ENCODE measurements at places on chromosomes 2 and 18.

DNA sequence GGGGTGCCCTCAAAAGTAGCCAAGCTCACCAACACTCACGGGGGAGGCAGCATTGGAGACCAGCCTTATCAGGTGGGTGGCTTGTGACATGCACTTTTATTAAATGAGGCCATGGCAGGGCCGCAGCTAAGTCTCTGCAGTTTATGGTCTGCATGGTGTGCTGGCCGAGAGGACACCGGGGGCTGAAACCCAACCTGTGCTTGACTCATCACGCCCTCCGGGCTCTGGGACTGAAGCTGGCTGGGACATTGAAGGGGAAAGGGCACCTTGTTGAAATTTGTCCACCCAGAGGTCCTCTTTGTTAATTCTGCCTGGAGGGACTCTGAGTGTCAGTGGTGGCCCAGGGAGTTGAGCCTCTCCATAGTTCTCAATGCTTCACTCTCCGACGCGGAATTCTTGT is 17.7 kb upstream of the NTSR2 start:
- DNase-seq, result no peak

DNA sequence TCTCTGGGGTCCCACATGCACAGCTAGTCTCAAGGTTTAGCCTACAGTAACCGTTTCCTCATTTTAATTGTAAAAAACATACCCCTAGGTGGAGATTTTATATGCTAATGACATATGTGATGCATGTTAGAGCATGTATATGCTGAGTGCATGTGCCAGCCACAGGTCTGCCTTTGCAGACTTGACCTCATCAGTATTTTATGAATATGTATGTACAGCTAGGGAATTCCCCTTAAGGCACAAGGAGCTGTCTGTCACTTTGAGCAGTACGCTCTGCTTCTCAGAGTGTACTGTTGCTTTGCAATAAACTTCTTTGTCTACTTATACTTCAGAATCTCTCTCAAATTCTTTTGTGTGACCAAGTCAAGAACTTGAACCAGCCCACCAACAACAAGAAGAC is 131.2 kb upstream of the ERBB4 start:
- no peak for DNase-seq

DNA sequence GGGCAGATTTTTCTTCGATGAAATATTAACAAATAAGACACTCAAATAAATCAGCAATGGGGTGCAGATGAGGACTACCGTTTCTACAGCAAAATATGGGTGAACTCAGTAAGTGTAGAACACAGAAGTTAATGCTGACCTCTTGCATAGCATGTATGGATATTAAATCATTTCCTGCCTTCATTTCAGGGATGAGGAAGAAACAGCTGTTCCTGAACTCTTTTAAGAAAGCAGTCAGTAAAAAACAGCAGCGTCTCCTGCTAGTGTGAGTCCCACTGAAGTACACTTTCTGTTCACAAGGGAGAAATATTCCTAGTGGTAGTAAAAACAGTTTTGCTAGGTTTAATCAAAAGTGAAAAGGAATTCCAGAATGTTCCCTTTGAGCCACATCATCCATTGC is 379.0 kb downstream of the ZEB2 start:
- no peak for DNase-seq

DNA sequence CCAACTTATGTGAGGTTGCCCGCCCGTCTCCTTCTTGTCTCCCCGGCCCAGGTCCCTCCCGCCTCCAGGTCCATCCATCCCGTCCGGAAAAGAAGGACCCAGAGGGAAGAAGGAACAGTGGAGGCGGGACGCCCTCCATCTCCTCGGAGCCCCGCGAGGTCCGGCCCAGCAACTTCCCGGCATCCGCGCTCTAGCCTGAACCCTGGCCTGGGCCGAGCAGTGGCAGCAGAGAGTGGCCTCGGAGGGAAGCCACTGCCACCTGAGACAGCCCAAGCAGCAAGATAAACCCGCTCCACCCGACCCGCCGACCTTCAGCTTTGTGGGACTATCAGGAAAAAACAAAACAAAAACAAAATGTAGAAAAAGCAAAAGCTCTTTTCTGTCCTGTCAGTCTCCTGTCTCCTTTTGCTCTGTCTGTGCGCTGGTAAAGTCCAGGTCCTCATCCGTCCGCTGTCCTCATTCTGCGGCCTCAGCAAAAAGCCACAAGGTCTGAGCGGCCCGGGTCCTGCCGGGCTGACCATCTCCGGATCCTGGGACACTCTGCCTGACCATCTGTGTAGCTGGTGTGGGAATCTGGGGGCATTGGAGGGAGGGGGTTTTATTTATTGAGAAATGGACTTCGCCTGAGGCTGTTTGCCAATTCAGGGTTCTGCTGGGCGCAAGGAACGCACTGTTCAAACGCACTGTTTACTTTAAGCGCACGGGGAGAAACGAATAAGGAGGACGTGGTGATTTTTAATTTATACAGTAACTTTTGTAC is 3.1 kb downstream of the DLX1 start:
- no peak for DNase-seq

DNA sequence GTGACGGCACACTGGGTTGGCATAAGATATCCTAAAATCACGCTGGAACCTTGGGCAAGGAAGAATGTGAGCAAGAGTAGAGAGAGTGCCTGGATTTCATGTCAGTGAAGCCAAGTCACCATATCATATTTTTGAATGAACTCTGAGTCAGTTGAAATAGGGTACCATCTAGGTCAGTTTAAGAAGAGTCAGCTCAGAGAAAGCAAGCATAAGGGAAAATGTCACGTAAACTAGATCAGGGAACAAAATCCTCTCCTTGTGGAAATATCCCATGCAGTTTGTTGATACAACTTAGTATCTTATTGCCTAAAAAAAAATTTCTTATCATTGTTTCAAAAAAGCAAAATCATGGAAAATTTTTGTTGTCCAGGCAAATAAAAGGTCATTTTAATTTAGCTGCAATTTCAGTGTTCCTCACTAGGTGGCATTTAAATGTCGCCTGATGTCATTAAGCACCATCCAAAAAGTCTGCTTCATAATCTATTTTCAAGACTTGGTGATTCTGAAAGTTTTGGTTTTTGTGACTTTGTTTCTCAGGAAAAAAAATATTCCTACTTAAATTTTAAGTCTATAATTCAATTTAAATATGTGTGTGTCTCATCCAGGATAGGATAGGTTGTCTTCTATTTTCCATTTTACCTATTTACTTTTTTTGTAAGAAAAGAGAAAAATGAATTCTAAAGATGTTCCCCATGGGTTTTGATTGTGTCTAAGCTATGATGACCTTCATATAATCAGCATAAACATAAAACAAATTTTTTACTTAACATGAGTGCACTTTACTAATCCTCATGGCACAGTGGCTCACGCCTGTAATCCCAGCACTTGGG is 19.6 kb downstream of the RSAD2 start:
- DNase-seq, result no peak

DNA sequence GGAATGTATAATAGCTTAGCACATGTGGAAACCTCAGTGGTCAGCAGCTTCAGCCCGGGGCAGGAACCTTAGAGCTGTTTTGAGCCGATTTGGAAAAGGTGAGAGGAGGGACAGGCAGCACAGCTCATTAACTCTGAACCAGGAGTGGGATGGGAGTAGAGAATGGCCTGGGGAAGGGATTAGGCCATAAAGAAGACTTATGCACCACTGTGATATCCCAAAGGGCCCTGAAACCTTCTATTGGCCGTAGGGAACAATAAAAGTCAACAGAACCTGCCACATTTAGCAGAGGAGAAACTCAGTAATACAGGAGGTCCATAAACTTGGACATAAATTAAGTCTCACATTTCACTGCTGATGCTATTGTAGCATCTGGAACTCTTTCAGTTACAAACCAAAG is 124.2 kb upstream of the REV1 start:
- DNase-seq, result no peak

DNA sequence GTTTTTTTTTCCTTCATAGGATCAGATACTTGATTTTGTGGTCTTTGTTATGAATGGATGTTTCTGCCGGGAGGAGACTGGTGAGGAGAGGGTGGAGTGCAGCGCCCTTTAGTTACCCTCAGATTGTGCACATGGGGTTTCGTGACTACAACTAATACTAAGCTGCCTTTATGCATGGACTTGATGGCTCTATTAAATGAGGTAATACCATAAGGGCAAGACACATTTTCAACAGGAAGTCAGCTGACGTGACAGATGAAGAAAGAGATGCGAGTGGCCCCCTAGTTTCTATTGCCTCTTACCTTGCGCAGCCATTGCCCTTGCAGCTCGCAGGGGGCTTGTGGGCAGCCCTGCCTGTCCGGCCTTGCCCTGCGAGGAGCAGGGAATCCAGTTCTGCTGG is 24.4 kb downstream of the ZNF407 start:
- no peak for DNase-seq

DNA sequence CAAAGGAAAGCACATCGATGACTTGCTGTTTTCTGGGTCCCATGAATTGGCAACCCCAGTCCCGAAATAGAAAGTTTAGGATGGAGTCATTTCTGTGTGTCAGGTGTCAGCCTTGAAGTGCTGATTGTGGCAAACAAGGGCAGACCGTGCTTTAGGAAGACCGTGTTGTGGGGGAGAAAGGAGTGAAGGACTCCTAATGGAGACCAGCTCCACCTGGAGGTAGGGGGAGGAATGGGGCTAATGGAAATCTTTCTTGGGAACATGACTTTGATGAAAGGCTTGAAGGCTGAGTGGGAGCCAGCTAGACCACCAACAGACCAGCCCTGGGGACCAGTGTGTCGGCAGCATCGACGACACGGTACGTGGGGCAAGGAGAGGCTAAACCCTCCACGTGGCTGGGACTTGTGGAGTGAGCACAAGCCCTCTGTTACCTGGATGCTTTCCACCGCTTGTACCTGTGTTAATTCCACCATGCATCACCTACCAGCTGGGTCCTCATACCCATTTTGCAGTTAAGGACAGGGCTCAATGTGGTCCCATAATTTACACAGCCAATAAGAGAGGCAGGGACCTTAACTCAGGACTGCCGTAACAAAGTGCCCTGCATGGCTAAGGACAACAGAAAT is 104.2 kb downstream of the SH3BP4 start:
- peak; percentile 31 for DNase-seq

GRCh38 chr18:58221060-58221725 is 177.2 kb downstream of the NEDD4L start:
- DNase-seq, result no peak

DNA sequence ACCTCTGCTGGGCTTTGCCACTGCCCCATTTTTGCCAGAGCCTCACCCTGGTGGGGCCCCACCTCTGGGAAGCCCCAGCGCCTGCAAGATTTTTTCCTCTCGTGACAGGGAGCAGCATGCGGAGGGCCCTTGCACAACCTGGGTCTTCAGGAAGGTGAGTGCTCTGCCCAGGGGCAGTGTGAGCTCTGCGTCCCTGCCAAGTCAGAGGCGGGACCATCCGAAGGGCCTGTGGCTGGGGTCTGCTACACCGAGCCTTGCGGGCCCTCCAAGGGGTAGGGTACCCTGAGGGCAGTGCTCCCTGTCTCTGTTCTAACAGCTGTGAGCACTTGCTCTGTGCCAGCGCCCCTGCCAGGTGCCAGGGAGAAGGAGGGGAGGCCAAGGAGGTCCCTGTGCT is 5.8 kb upstream of the ODC1 start:
- DNase-seq, result no peak

- no peak for DNase-seq
Measured at GRCh38 chr2:216490061-216490460, 8.6 kb upstream of the RPL37A start.

All from iPS DF 6.9 (cell line).